Activated CD4-positive, alpha-beta memory T cell treated with anti-CD3 and anti-CD28 coated beads for 36 hours (primary cell): ENCODE measurements at places on chromosomes 5 and 9. TPM values are rescaled to one million over a fixed set of nuclear protein-coding genes. Genes with fewer than 3 reads are reported as not detected.

GRCh38 chr5:113524927-113525326 is 11.4 kb downstream of the YTHDC2 start:
- no peak for DNase-seq

GRCh38 chr9:130328349-130328801 is 62.8 kb downstream of the HMCN2 start:
- DNase-seq = no peak

- DNase-seq = no peak
These were observed 108.3 kb downstream of the INSYN2B start for GRCh38 chr5:169871826-169872490.

DNA sequence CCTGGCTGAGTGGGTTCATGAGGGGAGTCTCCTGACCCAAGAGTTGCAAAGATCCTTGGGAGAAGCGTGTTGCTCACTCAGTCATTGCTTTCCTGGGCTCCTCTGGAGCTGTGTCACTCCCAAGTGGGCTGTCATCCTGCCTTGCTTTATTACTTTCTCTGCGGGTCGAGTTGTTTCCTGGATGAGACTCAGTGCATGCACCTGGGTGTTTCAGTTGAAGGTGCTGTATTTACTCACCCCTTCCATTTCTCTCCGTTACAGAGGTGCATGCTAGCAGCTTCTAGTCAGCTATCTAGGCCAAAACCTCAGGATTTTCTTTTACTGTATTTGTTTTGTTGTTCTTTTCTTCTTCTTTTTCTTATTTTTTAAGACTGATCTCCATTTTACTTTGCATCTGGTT is 785.5 kb upstream of the EDIL3 start:
- no peak for DNase-seq

DNA sequence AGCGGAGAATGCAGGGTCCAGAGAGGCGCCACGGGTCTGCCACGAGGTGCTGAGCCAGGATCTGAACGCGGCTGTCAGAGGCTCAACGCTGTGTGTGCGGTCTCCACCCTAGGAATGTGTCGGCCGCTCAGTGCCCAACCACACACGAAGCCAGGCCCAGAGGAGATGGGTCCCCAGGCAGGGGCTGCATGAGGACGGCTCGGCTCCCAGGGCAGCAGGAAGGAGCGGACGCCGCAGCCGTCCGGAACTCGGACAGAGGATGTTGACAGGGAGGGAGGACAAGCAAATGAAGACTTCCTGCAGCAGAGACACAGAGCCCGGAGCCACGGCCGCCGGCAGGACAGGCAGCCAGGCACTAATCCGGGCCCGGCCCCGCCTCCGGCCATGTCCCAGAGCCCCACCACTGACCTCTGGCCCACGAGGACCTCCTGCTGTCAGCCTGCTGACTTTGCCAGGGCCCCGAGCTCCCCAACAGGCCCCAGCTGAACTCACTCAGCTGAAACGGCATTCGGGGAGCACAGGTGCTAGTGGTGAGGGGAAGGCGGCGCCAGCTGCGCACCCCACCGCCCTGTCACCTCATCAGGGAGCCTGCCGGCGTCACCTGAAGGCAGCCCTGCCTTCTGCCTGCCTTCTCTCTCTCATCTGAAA is 12.7 kb downstream of the VAV2 start:
- no peak for DNase-seq

DNA sequence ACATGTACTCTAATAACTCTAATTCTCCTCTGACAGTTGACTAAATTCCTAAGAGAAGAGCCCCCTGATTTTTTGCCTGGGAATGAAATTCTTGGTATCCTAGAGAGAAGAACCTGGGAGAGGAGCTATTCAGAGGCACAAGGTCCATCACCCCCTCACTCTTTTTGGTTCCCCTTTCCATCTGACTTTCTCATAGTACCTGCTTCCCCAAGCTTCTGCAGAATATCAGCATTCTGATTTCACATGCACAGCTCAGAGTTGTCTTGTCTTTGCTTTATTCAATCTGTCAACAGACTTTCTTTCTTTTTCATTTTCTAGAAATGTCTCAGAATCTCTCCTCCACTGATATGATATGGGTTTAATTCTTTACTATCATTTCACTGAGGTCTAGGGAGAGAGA is 141.5 kb upstream of the FBXL17 start:
- DNase-seq = no peak

DNA sequence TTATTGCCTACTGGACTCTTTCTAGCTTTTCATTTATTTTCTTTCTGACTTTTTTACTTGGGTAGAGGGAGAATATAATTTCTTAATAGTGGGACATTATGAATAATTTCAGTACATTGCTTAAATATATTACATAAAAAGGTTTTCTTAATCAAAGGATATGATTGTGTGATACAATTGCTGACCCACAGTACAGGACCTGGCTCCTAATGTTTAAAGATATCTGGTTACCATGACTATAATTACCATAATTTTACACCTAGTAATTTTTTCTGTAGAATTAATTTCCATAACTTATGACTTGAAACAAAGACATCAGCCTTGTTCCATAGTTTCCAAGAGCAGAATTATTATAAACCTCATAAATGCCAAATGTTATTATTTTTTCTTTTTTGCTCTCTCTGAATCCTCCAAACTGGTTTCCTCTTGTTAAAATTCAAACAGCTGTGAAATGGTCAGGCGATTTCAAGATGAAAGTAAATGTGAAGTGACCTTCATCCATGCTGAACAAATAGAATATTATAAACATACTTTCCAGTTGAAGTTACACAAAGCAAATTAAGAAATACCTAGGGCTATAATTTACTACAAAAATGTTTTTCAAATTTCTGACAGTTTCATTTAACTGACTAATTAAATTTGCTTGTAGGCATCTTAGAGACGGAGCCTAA is 301.2 kb upstream of the TYRP1 start:
- DNase-seq = no peak

DNA sequence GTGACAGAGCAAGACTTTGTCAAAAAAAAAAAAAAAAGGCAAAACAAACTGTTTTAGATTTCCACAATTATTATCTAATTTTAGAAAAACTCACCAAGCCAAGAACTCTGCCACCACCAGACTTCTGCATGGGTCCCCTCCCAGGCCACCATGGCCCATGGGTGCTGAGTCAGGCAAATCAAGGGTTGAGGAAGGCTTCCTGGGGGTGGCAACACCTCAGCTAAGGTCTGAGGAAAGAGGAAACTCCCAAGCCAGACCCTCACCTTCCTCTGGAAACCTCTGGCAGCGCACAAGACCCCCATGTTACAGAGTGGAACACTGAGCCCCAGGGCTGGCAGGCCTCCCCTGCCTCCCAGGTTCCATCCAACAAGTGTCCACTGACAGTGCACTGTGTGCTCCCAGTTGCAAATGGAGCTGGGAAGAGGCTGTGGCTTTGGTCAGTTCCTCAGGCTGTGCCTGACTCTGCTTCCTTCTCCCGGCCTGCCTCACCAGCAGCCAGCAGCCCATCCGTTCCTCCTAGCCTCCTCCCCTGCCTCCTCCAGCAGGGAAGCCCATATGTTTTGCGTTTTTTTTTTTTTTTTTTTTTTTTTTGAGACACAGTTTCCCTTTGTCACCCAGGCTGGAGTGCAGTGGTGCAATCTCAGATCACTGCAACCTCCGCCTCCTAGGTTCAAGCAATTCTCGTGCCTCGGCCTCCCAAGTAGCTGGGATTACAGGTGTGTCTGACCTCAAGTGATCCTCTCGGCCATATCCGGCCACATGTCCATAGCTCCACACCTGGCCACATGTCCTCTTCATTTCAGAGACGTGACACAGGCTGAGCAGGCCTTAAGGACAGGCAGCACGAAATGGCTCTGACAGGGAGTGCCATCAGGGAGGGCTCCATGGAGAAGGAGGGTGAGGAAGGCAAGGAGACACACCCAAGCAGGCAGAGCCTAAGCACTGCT is 3.5 kb upstream of the SUSD3 start:
- no peak for DNase-seq

DNA sequence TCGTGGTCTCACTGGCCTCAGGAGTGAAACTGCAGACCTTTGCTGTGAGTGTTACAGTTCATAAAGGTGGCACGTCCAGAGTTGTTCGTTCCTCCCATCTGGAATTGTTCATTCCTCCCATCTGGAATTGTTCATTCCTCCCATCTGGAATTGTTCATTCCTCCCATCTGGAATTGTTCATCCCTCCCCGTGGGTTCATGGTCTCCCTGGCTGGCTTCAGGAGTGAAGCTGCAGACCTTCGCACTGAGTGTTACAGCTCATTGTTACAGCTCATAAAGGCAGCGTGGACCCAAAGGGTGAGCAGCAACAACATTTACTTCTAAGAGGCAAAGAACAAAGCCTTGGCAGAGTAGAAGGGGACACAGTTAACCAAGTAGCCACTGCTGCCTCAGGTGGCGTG is 69.1 kb downstream of the GCNT1 start:
- no peak for DNase-seq

DNA sequence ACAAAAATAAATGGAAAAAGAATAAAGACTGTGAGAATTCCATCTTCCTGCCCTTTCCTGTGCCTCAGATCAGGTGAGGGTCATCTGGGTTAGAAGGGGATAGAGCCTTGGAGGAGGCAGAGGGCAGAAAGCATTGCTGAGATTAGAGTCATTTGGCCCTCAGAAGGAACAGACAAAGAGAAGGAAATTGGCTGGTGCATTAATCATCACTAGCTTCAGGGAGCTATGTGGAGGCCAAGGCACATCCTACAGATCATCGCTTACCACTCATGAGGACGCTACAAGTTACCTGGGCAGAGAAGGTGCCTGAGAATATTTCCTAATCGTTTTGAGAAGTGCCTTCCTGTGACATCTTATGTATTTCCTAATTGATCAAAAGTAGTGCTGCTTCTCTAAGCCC is 74.5 kb downstream of the C7 start:
- no peak for DNase-seq

DNA sequence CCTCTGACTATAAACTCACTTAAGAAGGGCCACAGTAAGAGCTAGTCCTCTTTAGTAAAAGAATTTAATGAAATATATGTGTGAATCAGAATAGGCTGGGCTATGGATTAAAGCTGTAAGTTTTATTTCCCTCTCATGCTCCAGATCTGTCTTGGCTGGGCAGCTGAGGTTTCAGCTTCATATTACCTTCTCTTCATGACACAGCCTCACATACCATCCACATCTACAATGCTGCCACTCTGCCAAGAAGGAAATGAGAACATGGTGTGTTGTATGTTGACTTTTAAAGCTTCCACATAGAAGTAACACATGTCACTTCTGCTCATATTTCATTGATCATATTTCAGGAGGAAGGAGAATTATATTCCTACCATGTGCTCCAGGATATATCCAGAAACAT is 776.0 kb upstream of the ACO1 start:
- no peak for DNase-seq

DNA sequence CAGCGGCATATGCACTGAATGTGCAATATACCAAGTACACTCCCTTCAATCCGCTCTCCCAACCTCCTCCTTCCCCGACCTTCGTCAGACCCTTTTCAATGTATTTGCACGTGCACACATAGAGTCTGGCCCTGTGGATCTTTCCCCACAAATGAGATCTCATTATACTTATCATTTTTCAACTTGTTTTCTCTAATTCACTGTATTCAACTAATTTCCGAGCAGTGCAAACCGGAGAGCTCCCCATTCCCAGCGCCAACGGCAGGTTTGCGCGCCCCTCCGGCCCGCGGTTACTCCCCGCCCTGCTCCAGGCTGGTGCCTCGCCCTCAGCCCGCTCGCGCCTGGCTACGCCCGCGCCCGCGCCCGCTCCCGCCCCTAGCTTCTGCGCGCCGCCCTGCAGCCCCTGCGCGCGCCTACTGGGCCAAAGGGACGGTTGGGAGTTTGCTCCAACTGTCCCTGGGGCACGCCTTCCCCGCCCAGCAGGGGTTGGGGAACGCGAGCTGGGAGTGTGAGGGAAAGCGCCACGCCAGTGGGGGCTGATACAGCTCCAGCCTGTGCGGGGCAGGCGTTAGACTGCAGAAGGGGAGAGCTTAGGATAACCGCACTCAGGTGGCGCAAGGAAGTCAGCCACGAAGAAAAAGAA is 3.3 kb upstream of the CDC20B start:
- DNase-seq = peak; percentile 46

- no peak for DNase-seq
These were observed 13.7 kb upstream of the TLX3 start for GRCh38 chr5:171295299-171295698.

- DNase-seq = peak; percentile 92
These were observed 142.6 kb upstream of the LMX1B start for GRCh38 chr9:126471084-126471624.

DNA sequence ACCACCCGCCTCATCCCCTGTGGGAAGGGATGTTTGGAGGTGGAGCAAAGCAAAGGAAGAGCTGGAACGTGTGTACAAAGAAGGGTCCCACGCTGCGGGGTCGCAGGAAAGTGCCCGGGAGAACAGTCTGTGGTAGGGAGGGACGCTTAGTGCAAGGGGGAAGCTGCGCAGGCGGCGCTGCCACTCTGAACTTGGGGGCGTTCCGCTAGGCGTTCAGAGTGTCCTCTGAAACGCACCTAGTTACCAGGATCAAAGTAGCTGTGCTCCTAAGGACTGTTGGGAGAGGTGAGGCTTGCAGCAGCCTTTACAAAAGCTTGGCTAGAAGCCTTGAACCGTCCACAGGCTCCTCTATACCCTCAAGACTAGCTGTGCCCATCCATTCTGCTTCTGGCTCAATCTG is 29.3 kb upstream of the PDE8B start:
- DNase-seq = no peak

GRCh38 chr9:33184963-33185362 is 17.8 kb upstream of the B4GALT1 start:
- no peak for DNase-seq

DNA sequence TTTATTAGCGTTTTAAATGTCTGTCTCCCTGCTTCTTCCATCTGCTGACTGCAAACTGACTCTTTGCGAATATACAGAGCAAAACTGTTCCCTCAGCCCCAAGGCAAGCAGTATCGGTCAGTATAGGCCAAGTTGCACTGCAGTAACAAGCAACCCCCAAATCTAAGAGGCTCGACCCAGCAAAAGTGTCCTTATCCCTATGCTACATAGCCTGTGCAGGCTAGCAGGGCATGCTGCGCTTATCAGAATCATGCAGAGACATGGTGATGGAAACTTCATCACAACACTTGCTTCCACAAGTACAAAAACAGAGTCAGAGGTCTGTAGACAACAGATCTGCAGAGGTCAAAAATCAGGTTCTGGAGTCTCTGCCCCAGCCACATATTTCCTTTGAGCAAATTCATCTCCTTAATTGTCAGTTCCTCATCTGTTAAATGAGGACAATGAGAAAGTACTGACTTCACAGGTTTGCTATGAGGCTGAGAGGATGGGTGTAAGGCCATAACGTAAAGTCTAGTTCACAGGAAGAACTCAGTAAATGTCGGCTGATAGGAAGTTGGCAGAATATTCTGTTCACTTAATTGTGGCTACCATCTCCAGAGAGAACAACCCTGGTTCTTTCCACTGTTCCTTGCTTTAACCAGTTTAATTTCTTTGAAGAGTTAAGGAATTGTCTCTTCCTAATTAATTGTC is 9.6 kb upstream of the IL17B start:
- no peak for DNase-seq

- DNase-seq = peak; percentile 35
These were observed 164.8 kb downstream of the HSD17B3 start for GRCh38 chr9:96136992-96137670.

NRG2 gene
- not detected for total RNA-seq

MCC gene
- 4.0 TPM for total RNA-seq

PCDHA9 gene
- total RNA-seq = not detected

BARX1 gene
- total RNA-seq = 0.44 TPM

SMIM33 gene
- total RNA-seq = 1.5 TPM

GLE1 gene
- 55.6 TPM for total RNA-seq

CNTNAP3B gene
- not detected for total RNA-seq
